ENCODE measurements at places on chromosomes 12 and 14.

GRCh38 chr14:31228533-31228932 is 20.9 kb upstream of the HECTD1 start:
- no peak for DNase-seq

- DNase-seq: no peak
These were observed 247.6 kb downstream of the CHST11 start for GRCh38 chr12:104704224-104704779.

GRCh38 chr14:92499234-92499633 is 14.3 kb upstream of the RIN3 start:
- no peak for DNase-seq

DNA sequence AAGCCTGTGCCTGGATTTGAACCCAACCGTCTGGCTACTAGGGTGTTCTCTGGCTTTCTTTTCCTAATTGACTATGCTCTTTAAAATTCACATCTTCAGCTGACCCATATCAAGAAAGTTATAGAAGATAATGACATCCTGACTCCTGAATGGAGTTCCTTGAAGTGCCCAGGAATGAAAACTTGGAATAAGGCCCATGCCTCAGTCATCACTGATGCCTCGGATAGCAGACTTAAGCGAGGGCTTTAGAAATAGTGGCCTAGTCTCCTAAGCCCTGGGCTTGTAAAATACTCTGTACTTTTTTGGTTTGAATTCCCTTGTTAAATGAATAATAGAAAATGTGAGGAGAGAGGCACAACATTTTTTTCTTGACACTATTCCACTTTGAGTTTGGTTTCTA is 39.0 kb downstream of the CHST11 start:
- DNase-seq: no peak

GRCh38 chr14:38367922-38368321 is 112.0 kb upstream of the CLEC14A start:
- DNase-seq: no peak

GRCh38 chr12:18383203-18383602 is 121.9 kb downstream of the PIK3C2G start:
- no peak for DNase-seq

DNA sequence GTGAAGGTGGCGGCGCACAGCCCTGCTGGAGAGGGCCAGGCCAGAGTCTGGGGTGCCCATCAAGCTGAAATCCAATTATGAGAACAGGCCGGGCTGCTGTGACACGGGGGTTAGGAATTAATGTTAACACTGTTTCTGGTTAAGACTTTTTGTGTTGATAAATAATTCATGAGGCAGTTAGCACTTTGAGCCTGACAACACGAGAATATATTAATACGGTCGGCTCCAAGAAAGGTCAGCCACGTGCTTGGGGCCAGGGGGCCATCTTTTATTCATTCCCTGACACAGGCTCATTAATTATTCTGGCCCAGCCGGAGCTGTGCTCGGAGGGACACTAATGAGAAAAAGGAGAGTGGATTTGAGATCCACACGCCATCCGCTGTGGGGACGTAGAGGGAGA is 45.1 kb downstream of the FBRSL1 start:
- DNase-seq: no peak

GRCh38 chr12:38662829-38663228 is 242.6 kb downstream of the CPNE8 start:
- DNase-seq: no peak

GRCh38 chr12:71415336-71416231 is 24.0 kb upstream of the LGR5 start:
- DNase-seq: no peak

GRCh38 chr12:29795715-29796114 is 12.0 kb upstream of the TMTC1 start:
- no peak for DNase-seq
